ENCODE measurements at places on chromosomes 5 and 9.

DNA sequence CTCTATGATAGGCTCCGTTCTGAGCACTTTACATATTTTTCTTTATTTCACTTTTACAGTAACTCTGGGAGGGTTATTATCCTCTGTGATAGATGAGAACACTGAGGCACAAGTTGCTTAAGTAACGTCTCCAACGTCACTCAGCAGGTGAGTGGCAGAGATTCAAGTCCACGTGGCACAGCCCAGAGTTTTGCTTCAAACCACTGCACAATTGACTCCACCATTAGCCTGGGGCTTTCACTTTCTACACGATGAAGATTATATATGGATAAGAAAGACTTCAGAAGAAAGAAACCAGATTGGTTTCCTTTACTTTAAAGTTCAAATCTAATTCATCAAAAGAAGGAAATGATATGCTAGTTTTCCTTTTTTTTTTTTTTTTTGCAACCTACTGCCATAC is 245.9 kb downstream of the SYK start:
- no peak for DNase-seq

- DNase-seq = peak; percentile 23
These were observed 478.7 kb downstream of the PRR16 start for GRCh38 chr5:120942596-120943350.

- DNase-seq = peak; percentile 79
These were observed 28.7 kb downstream of the DHX29 start for GRCh38 chr5:55278778-55279177.

- peak; percentile 53 for DNase-seq
These were observed 58.0 kb downstream of the RAD23B start for GRCh38 chr9:107340920-107341632.

DNA sequence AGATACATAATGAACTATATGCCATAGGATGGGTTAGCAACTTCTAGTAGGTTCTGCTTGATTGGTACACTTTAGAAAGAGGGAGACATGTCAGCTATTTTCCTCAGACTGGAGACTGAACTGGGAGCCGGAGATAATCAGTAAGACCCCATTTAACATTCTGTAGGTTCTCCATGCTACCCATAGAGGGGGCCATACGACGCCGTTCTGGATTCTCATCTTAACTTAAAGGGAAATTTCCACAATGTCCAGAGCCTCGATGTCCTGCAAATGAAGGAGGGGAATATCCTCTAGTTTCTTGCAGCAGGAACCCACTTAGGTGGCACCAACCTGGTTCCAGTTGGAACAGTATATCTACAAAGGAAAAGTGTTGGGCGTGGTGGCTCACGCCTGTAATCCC is 22.3 kb upstream of the NPM1 start:
- DNase-seq = no peak

- no peak for DNase-seq
These were observed 665.6 kb downstream of the EFNA5 start for GRCh38 chr5:107005161-107005560.

- DNase-seq = peak; percentile 6
These were observed 10.3 kb upstream of the FBXL7 start for GRCh38 chr5:15489571-15490235.

GRCh38 chr9:27341545-27342294 is 44.8 kb upstream of the EQTN start:
- DNase-seq = no peak

DNA sequence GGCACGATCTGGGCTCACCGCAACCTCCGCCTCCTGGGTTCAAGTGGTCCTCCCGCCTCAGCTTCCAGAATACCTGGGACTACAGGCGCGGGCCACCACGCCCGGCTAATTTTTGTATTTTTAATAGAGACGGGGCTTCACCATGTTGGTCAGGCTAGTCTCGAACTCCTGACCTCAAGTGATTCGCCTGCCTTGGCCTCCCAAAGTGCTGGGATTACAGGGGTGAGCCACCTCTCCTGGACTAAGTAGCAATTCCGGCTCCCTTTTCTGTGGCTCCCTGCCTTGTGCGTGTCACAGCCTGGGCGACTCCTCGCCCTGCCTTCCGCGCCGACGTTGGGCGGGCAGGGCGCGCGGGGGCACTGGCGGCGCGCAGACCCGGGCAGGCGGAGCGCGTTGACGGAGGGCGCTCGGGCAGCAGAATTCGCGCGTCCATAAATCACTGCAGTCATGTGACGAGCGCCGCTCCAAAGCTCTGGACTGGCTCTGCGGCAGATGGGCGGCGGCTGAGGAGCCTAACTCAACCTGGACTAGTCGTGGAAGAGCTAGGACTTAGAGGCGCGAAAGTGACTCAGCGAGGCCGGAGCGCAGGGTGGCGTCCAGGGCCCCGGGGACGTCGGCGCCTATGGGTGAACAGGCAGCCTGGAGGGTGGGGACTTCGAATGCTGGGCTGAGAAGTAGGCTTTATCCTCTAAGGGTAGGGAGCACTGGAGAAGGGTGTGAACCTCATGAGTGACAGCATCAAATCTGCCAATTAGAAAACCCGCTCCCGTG is 1.4 kb upstream of the CIZ1 start:
- peak; percentile 88 for DNase-seq

- no peak for DNase-seq
These were observed 232.1 kb downstream of the ENC1 start for GRCh38 chr5:74408150-74409043.

DNA sequence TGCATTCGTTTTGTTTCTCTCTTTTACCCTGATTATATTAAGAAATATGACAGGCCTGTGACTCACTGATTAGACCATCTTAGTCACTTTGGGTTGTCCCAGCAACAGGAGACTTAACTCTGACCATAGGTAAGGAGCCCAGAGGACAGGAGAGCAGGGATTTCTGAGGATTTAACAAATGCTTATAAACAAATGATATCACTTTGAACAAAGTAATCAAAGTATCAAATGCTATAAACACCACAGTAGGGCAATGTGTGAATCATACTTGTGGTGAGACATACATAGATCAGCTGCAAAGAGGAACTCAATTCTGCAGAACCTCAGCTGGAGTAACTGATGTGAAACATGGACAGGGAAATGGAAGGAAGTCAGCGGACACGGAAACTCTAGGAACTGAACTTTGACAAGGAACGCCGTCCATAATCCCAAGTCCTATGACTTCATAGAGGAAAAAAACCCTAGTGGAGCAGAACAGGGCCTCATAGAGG is 190.6 kb upstream of the MSX2 start:
- peak; percentile 82 for DNase-seq

GRCh38 chr5:125481506-125482465 is 735.3 kb upstream of the ZNF608 start:
- DNase-seq = no peak
